AG20443 (cell line): ENCODE measurements at places on chromosomes 16 and 17.

GRCh38 chr16:84813141-84813934, 6.4 kb upstream of the CRISPLD2 start:
- DNase-seq, result no peak

GRCh38 chr16:89033796-89034572, 57.0 kb upstream of the CBFA2T3 start:
- no peak for DNase-seq

- DNase-seq, result no peak
These were observed at the start of gene ALOX15 for GRCh38 chr17:4641297-4642195. Gene ALOX15, minus strand, starts transcription at chr17:4641678. Its CDS starts 27 bp downstream, at chr17:4641651.

- DNase-seq, result no peak
These were observed 1.5 kb downstream of the GAA start for GRCh38 chr17:80102664-80103448.

GRCh38 chr17:63995626-63996025, 2.5 kb upstream of the PRR29 start:
- no peak for DNase-seq

GRCh38 chr16:27618606-27619327, 68.8 kb downstream of the KATNIP start:
- no peak for DNase-seq
